ENCODE measurements at places on chromosomes 12 and 14.

DNA sequence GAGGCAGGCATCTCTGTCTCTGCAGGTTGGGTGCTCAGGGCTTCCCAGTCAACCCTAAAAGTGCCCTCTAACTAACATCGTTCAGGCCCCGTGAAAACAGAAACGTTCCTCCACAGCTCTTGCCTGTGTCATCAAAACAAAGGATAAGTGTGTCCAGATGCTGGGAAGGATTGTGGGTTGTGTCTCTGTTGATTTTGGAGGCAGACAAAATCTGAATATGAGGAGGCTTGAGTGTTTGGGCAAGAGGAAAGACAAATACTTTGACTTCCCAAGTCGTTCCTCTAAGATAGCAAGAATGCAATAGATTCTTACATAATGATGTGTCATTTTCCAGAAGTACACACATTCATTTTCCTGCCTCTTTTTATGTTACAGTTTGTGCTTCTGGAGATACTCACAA, 52.9 kb downstream of the SERPINA3 start:
- no peak for DNase-seq

- DNase-seq, result no peak
Observed at GRCh38 chr12:103178366-103179080, 221.0 kb downstream of the ASCL1 start.

DNA sequence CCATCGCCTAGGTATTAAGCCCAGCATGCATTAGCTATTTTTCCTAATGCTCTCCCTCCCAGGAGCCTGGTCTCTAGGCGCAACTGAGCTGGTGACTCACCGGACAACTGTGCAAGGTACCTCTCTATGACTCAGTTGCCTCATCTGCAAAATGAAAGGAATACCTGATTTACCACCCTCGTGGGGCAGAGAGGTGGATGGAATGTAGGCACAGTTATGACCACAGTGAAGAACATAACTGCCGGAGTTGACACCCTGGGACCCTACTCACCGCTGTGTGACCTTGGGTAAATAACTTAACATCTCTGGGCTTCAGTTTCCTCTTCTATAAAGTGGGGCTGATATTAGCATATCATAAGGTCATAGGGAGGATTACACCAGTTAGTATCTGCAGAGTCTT, 22.6 kb downstream of the BCL11B start:
- DNase-seq, result no peak

DNA sequence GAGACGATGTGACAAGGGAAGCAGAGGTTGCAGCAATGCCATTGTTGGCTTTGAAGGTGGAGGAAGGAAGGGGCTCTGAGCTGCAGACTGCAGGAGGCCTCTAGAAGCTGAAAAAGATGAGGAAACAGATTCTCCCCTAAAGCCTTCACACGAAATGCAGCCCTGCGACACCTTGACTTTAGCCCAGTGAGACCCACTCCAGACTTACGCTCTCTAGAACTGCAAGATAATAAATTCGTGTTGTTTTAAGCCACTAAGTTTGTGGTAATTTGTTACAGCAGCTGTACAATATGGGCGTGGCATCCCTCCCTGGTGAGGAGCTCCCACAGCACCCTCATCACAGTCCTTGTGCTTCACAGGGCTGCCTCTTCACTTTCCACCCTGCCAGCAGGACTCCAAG, 53.2 kb downstream of the GOLGA5 start:
- no peak for DNase-seq

- DNase-seq, result peak; percentile 54
Observed at GRCh38 chr12:18250313-18250916, 10.9 kb upstream of the PIK3C2G start.

- DNase-seq, result no peak
Observed at GRCh38 chr12:118033323-118033722, 16.8 kb downstream of the RFC5 start.

- no peak for DNase-seq
Observed at GRCh38 chr14:68104518-68104917, 284.9 kb downstream of the RAD51B start.

DNA sequence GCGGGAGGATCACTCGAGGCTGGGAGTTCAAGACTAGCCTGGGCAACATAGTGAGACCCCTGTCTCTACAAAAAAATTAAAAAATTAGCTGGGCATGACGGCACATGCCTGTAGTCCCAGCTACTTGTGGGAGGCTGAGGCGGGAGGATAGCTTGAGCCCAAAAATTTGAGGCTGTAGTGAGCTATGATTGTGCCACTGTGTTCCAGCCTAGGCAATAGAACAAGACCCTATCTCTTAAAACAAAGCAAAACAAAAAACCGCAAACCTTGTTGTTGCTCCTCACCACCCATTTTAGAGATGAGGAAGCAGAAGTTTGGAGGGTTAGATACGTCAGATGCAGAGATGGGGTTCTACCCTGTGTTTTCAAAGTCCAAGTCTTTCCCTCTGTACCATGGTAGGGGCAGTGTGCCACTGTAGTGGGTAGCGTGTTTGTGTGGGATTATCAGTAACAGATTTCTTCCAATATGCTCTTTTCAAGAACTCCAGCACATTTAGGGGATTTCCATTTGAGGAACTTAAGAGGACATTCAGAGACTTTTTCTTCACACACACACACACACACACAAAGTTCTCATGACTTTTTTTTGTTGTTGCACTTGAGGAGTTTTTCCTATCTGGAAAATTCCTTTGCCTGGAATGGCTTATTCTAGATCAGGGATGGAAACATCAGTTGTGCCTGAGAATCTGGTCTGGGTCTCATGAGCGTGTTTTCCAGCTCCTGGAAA, 186.5 kb downstream of the CHST11 start:
- no peak for DNase-seq

- DNase-seq, result no peak
Observed at GRCh38 chr12:3341594-3341993, 149.4 kb upstream of the PRMT8 start.

GRCh38 chr12:85843606-85844310, 7.5 kb upstream of the RASSF9 start:
- DNase-seq, result no peak

- no peak for DNase-seq
Observed at GRCh38 chr12:124548854-124549378, 18.5 kb downstream of the NCOR2 start.

DNA sequence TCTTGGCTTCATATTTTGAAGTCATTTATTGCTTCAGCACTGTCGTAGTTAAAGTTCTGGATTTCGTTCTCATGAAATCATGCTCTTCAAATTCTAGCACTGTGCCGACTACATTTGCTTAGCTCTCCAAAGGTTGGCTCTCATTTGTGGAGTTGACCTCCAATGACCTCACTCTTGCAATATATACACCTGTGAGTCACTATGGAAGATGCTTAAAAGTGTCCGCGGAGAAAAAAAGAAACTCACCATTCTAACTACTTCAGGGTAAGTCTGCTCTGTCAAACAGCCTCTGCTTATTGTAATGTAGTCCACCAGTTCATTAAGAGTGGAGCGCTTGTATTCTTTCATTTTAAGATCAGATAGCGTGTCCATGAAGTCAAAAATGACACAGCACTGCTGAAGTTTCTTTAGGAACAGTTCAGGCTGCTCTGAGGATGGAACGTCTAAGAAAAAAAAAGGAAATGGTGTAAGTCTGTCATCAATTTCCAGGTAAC, 89.7 kb downstream of the PPP2R5E start:
- DNase-seq, result no peak

GRCh38 chr12:128170181-128170580, 96.8 kb upstream of the TMEM132C start:
- DNase-seq, result no peak

DNA sequence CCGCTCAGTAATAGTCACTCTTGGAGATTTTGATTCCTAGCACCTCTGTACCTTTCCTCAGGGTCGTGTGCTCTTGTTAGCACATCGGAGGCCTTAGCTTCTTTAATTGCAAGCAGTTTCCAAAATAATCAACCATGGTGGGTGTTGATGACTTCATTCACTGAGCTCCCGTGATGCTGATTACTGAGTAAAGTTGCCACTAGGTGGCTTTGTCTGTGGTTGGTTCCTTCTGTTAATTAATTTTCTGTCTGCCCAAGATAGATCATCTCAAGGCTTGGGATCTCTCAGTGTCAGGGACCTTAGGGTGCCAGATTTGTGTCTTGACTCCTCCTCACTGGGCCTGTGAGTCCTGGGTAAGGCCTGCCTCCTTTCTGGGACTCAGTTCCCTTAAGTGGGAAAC, 54.3 kb downstream of the PTPN11 start:
- DNase-seq, result no peak

GRCh38 chr12:116713527-116713926, 24.3 kb downstream of the SPRING1 start:
- DNase-seq, result no peak

GRCh38 chr12:79217306-79217705, 352.7 kb downstream of the SYT1 start:
- no peak for DNase-seq

- no peak for DNase-seq
Observed at GRCh38 chr12:110370732-110371231, 32.7 kb downstream of the ANAPC7 start.

GRCh38 chr14:21852061-21852664, 178.5 kb upstream of the OR4E1 start:
- peak; percentile 16 for DNase-seq

GRCh38 chr14:104277416-104278213, 139.2 kb downstream of the KIF26A start:
- no peak for DNase-seq

DNA sequence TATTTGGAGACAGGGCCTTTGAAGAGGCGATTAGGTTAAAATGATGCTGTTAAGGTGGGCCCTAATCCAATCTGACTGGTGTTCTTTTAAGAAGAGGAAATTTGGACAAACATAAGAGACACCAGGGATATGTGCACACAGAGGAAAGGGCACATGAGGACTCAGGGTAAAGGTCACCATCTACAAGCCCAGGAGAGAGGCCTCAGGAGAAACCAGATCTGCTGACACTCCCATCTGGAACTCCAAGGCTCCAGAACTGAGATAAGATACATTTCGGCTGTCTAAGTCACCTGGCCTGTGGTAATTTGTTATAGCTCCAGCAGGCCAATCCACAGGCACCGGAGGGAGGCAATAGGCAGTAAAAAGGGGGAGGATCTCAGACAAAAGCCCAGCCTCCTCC, 48.6 kb downstream of the KICS2 start:
- no peak for DNase-seq

DNA sequence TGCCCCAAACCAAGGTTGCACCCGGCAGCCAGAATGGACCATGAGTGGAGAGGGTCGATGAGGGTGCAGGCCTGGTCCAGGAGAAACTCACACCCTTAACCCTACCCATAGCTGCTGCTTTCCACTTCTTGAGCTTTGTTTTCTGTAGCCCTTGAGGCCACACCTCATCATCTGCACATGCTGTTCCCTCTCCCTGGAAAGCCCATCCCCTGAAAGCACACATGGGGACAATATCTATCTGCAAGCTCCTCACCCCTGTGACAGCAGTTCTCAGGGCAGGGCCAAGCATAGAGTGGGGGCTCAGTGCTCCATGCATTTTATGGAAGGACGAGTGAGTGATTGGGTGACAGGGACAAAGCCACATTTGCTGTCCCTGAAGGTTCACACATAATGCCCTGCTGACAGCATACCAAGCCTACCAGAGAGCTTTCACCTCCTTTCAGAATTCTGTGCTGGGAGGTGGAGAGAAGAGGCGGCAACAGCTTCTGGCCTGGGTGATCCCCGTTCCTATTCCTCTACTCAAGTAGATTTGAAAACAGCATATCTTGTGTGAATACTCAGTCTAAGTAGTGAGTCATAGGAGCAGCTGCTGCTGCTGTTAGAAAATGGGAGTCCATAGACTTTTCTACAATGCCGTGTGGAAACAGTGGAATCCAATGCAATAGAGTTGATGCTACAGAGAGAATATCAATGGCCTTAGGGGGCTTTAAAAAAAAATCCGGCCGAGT, 44.6 kb downstream of the SRGAP1 start:
- DNase-seq, result no peak

DNA sequence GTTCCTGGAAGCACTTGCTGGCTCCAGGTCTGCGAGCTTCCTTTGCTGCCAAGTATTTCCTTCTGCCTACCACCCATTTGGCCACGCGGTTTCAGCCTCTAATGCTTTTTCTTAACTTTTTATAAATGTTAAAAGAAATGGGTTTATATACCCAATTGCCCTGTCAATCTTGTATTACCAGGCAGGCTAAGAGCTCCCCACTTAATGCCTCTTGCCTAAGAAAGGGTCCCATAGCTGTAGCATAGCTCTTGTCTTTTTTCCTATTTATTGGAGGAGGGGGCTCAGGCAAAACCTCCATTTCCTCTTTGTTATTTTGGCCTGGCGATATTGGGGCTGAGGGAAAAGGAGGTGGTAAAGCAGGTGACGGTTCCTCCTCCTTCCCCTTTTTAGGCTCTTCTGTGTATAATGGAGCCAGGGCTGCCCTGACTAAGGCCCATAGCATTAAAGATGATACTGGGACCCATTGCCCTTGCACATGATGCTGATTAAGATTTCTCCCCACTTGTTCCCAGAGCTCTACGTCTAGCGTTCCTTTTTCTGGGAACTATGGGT, 21.6 kb upstream of the BLTP3B start:
- no peak for DNase-seq

- DNase-seq, result no peak
Observed at GRCh38 chr12:116922194-116922897, 11.6 kb downstream of the FBXW8 start.

DNA sequence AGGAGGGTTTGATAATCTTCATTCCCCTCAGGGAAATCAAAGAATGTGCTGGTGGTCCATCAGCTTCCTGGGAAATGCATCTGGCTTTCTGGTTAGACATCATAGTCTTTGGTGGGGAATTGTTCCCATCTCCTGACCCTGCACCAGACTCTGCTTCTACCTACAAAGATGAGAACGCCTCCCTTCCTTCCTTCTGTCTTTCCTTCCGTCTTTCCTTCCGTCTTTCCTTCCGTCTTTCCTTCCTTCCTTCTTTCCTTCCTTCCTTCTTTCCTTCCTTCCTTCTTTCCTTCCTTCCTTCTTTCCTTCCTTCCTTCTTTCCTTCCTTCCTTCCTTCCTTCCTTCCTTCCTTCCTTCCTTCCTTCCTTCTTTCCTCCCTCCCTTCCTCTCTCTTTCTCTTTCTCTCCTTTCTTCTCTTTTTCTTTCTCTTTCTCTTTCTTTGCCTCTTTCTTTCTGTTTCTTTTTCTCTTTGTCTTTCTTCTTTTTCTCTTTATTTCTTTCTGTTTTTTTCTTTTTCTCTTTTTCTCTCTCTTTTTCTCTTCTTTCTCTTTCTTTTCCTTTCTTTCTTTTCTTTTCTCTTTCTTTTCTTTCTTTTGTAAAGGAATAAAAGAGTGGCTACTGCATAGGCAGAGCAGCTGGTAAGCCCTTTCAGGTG, 189.0 kb upstream of the ARHGAP5 start:
- no peak for DNase-seq

GRCh38 chr12:126663304-126664094, 1598.3 kb downstream of the AACS start:
- DNase-seq, result peak; percentile 32
